ENCODE measurements at places on chromosomes 12 and 14.

- no peak for DNase-seq
Measured at GRCh38 chr14:38774162-38774561, 328.9 kb downstream of the SEC23A start.

GRCh38 chr14:68463299-68463698 lies 329.6 kb downstream of the ZFP36L1 start:
- no peak for DNase-seq

GRCh38 chr12:96578526-96579125 lies 89.2 kb downstream of the CFAP54 start:
- peak; percentile 81 for DNase-seq

DNA sequence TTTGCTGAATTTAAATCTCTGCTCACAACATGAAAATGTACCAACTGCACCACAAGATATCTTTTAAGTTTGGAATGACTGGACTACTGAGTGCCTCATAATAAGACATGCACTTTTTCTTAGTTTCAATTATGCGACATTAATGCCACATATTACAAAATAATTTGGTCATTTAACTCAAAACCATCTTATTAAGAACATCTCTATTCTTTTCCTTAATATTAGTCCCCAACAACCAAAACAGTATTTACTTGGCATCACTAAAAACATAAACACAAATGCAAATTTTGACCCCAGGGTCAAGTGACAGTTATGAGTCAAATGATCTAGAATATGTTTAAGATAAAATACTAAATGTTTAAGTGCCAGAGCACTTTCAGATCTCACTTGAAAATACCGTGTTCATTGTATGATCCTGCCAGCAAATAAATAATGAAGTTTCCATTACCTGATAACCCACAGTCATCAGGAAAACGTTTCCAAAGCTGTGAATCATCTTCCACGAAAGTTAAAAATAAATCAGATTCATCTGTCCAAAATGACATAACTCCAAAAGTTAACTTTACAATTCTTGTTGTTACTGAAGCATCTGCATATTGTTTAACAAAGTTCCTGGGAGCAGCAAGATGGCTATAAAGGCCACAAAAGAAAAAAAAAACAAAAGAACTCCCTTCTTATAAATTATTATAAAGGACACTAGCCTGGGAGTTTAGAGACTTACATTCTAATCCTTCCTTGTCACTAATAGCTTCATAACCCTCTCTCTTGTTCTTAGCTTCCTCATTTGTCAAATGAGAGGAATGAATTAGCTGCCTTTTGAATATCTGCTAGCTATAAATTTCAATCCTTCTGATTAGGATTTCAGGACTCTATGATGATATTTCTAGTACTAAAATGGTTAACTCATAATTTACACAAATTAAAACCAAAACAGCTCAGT lies 30.5 kb upstream of the AP4S1 start:
- peak; percentile 24 for DNase-seq

GRCh38 chr12:68113644-68114043 lies 45.9 kb downstream of the IFNG start:
- DNase-seq: no peak

DNA sequence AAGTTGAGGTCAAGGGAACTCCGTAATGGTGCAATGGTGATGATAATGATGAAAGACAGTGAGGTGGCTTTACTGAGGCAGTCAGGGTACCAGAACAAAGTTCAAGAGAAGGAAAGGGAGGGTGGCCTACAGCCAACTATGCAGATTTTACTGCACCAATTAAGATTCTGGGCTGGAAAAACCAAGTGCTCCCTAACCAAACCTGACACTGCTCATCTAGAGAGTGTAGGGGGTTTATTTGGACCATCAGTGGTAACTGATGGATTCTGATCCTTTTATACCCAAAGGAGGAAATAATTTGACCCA lies 387 bp downstream of the LRRC9 start:
- no peak for DNase-seq

- no peak for DNase-seq
Measured at GRCh38 chr12:7387289-7387688, 56.7 kb downstream of the CD163L1 start.

DNA sequence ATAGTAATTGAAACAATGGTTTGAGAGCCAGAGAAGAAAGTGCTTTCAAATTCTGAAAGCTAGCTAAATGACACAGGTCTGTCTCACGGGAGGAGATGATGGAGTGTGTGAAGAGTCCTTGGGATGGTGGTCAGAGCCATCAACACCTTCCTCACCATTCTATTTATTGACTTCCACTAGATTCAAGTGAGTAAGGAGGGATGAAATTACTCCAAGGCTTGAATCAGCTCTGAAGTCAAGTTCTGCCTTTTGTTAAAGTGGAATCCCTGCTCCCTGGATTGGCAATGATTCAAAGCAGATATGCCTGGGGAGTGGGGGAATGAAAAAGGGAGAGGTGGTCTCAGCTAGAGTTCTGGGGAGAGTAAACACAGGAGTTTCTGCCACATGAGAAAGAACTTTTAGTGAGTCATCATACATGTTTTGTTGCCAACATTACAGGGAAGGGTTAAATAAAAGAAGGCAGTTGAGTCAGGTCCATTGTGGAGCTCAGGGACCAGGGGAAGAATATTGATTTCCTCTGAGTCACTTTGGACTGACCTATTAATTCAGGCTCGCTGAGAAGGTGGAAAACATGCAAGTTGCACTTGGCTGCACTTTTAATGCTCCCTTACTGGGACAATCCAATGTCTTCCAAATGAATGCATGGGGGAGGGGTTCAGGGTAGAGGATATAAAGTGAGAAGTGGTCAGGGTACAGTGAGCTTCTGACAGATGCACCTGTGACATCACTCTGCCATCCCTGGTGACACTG lies 142.7 kb downstream of the TBX5 start:
- DNase-seq: no peak

DNA sequence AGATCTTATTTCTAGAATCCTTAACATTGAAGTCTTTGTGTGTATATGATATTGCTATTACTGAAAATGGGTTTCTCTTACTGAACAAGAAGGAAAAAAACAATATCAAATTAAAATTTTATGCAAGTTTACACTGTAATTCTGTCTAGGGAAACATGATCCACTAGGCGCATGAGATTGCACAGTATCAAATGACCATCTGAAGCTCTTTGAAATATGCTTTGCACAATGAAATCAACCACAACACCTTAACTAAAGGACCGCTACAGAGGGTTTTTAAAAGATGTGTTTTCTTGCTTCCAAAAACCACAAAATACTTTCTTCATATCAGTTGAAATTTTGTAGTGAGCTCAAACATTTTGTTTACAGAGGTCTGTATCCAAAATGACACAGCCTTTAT lies 15.1 kb upstream of the KERA start:
- no peak for DNase-seq

GRCh38 chr14:98137131-98138025 lies 1134.6 kb downstream of the BCL11B start:
- DNase-seq: peak; percentile 24

GRCh38 chr12:6394398-6394797 lies 10.4 kb downstream of the LTBR start:
- no peak for DNase-seq

DNA sequence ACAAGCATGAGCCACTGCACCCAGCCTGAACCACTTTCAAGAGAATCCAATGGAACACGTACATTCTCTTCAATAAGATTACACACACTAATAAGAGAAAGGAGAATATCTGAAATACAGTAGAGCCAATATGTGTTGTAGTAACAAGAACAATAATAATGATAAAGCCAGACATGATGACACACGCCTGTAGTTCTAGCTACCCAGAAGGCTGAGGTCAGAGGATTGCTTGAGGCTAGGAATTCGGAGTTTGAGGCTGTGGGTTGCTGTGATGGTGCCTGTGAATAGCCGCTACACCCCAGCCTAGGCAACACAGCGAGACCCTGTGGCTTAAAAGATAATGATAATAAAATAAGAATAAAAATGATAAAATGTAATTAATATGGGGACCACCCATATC lies 15.6 kb downstream of the APOBEC1 start:
- no peak for DNase-seq

DNA sequence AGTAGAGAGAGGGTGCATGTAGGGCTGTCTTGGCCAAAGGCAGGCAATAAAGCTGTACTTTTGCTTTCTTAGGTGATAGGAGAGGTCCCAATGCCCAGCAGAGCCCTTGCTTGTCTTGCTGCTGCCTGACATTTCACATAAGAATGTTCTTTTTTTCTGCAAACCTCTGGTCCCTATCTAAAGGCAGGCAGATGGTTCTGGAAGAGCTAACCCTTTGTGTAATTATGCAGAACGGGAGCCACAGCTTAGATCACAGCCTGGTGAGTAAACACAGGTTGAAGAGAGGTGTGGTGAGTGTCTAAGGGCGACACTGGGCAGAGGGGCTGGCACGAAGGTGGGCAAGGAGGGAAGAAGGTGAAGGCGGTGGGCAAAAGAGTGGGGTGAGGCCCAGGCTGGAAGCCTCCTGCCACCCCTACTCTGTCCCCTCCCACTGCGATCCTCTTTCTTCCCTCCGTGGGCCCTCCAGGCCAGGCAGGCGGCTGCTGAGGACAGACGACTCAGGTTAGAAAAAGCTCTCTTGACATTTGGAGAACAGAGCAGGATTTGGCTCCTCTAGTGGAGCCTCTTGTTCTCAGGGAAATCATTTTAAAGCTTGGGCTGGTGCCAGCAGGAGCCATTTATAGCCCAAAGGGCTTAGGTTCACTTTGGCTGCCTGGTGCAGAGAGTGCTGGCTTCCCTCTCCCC lies 42.8 kb downstream of the PRMT8 start:
- DNase-seq: peak; percentile 85

DNA sequence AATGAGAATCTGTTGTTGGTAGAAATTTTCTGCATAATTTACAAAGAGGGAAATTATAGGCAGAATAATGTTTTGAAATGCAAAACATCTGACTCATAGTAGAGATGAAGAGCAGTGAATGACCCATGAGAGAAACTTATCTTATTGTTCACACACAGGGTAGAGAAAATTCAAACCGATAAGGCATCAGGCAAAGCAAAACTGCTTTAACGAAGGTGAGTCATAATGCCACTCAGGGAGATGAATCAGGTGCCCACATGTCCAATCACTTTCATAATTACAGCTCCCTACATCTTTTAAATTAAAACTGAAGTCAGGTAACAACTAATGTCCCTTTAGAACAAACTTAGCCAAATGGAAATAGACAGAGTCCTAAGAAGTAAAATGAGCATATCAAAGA lies 265.6 kb upstream of the GARIN6 start:
- DNase-seq: no peak

DNA sequence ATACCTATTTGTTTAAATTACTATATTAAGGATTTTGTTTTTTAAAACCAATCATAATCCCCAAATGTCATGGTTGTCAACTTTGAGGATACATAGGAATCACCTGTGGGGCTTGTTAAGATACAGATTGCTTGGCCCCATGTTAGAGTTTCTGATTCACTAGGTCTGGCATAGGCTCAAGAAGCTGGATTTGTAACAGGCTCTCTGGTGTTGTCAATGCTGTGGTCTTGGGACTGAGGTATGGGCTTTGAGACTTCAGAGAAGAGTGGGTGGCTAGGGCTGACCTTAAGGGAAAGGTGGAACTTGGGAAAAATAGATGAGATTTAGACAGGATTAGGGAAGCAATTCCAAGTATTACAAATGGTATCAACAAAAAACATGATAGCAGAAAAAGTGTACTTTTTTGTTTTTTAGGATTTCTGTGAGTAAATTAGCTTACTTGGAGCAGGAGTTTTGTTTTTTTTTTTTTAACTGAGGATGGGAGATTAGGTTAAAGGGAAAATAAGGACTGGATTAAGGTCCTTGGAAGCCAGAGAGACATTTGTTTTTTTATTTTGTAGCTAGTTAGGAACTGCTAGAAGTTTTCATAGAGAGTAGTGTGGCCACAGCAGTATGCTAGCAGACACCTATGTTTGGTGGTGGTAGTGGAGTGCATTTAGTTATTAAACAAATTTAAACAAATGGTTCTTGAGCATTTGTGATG lies 88.6 kb downstream of the RAD51B start:
- peak; percentile 50 for DNase-seq

GRCh38 chr12:52215587-52216031 lies 17.4 kb upstream of the KRT7 start:
- DNase-seq: no peak

DNA sequence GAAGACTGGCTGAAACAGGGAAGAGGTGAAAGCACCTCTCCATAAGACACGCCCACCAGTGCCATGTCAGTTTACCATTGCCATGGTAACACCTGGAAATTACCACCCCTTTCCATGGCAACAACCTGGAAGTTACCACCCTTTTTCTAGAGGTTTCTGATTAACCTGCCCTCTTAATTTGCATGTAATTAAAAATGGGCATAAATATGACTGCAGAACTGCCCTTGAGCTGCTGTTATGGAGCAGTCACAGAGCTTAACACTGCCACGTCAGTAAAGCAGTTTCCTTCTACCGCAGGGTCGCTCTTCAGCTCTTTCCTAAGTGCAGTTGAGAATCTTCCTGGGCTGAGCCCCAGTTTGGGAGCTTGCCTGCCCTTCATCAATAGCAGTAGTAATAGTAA lies 55.2 kb downstream of the RASSF3 start:
- no peak for DNase-seq

GRCh38 chr14:89207925-89208328 lies 209.1 kb downstream of the FOXN3 start:
- DNase-seq: no peak

- no peak for DNase-seq
Measured at GRCh38 chr12:47763481-47764346, 5.0 kb upstream of the RAPGEF3 start.

DNA sequence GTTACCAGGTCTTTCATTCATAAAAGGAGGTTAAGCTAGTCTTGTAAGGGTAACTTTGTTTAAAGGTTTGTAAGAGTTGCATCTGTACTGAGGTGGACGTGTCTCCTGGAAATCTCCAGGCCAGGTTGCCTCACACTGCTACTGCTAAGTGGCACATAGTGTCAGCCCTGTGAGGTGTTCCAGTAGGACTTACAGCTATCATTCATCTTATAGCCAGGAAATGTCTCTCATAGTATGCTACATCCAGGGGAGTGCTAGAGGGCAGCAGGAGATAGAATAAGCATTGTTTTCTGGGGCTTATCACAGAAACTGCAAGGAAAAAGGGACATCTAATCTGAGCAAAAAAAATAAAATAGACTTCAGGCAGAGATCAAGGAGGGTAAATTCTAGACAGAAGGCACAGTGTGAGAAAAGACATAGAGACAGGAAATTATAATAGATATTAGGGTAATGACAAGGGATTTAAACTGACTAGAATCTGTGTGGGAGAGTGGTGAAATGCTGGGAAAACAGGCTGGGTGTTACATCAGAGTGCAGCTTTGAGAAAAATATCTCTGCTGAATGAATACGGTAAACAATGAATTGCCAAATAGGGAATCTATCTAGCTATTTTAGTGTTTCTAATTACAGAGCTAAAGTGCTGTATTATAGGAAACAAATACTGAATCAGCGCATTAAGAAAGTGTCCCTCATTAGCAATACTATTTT lies 205.1 kb upstream of the ABCD2 start:
- DNase-seq: no peak

GRCh38 chr12:24778486-24779304 lies 170.2 kb downstream of the BCAT1 start:
- DNase-seq: peak; percentile 65

- peak; percentile 84 for DNase-seq
Measured at GRCh38 chr12:132600048-132601032, 10.0 kb downstream of the LRCOL1 start.

- DNase-seq: peak; percentile 34
Measured at GRCh38 chr12:74415633-74416032, 122.0 kb upstream of the ATXN7L3B start.
